A172 (cell line): ENCODE measurements at places on chromosomes 6 and 20.
A peak's percentile ranks its signal among the peaks of the same experiment; 100 is the strongest.

- no peak for DNase-seq
Measured at GRCh38 chr20:3728354-3728753, 4.1 kb upstream of the HSPA12B start.

- DNase-seq = no peak
Measured at GRCh38 chr6:3665608-3666007, 85.9 kb downstream of the PXDC1 start.

- no peak for DNase-seq
Measured at GRCh38 chr20:48846516-48847492, 19.0 kb upstream of the PREX1 start.

DNA sequence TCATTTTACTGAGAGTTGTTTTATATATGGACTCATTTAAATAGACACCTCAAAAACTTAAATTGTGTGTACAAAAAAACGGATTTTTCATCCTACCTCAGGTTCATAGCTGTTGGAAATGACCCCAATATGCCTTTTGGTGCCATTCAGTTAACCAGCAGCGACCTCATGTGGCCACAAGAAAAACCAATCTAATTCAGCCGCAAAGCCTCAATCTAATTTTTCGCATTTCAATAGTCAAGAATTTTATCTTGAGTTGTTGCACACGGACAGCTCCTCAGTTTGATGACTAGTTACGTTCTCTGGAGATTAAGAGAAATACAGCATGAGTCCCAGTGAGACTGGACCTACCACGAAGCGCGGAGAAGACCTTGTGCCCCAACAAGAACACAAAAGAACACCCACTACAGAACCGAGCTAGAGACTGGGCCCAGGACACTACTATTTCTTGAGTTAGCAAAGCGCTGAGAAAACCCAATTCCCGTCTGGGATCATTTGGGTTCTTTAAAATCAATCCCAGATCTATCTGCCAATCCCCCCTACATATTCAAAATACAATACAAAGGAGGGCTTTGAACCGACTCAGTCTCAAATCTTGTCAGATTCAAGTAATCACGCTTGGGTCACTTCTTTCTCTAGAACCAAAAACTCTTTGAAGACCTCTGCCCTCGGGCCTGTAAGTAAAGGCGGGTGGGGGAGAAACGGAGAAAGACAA, 1.1 kb downstream of the TCP11 start:
- DNase-seq = peak; percentile 51

GRCh38 chr6:31615748-31616147, 714 bp downstream of the AIF1 start:
- DNase-seq = no peak

GRCh38 chr6:123226398-123226797, 230.4 kb downstream of the CLVS2 start:
- no peak for DNase-seq

- DNase-seq = peak; percentile 33
Measured at GRCh38 chr6:90194371-90194841, 102.2 kb downstream of the BACH2 start.

DNA sequence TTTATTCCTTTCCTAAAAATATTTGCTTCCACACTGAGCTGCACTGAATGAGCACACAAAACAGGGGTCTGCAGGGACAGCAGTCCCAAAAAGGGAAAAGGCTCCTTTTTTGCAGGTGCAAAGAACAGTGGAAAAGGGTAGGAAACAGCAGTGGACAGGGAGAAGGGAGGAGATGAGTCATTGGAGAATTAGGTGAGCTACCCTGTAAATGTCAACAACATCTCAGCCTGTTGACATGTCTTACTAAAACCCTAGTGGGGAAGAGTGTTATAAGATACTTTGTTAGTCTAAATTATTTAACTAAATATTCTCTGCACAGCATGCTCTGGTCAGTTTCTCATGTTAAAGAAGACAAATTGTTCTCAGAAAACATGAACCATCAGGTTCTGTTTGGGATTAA, 151.5 kb upstream of the FBXL4 start:
- DNase-seq = no peak

GRCh38 chr6:143179901-143180612, 119.4 kb downstream of the AIG1 start:
- DNase-seq = no peak

- no peak for DNase-seq
Measured at GRCh38 chr20:50482396-50482981, 27.7 kb upstream of the PTPN1 start.

- peak; percentile 77 for DNase-seq
Measured at GRCh38 chr6:52522655-52523054, 54.2 kb downstream of the TRAM2 start.

- no peak for DNase-seq
Measured at GRCh38 chr6:15966000-15966520, 162.8 kb upstream of the MYLIP start.

DNA sequence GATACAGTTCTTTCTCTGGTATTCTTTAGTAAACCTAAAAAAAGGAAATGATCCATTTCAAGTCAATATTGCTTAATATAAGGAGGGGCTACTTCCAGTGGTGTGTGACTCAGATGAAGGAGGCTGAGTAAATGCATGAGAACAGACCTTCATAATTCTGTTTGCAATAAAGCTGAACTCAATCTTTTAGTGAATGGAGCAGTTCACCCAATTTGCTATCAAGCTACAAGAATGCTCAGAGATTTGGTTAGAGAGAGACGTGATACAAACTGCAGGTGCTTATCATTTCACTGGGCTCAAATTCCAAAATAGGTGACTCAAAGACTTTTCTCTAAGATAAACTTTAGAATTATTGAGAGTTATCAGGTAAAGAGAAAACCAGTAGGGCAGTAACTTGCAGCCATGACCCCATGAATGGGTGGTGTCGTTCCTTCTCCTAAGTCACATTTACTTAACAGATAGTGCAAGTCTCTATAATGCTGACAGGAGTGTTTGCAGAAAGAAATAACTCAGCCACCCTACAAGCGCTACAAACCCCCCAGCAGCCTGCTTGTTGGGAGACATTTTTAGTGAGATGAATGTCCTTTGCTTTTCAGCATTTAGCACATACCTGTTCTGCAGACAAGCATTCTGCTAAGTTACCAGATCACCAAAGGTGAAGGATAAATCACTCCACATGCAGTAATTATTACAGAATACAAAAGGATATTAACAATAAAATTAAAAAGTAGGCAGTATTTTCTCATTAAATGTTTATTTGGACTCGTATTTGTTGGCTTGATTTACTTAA, 16.4 kb upstream of the BLOC1S5 start:
- DNase-seq = no peak

GRCh38 chr6:54877713-54878317, 31.2 kb downstream of the FAM83B start:
- no peak for DNase-seq

GRCh38 chr6:3500262-3501014, 43.6 kb upstream of the SLC22A23 start:
- peak; percentile 66 for DNase-seq

DNA sequence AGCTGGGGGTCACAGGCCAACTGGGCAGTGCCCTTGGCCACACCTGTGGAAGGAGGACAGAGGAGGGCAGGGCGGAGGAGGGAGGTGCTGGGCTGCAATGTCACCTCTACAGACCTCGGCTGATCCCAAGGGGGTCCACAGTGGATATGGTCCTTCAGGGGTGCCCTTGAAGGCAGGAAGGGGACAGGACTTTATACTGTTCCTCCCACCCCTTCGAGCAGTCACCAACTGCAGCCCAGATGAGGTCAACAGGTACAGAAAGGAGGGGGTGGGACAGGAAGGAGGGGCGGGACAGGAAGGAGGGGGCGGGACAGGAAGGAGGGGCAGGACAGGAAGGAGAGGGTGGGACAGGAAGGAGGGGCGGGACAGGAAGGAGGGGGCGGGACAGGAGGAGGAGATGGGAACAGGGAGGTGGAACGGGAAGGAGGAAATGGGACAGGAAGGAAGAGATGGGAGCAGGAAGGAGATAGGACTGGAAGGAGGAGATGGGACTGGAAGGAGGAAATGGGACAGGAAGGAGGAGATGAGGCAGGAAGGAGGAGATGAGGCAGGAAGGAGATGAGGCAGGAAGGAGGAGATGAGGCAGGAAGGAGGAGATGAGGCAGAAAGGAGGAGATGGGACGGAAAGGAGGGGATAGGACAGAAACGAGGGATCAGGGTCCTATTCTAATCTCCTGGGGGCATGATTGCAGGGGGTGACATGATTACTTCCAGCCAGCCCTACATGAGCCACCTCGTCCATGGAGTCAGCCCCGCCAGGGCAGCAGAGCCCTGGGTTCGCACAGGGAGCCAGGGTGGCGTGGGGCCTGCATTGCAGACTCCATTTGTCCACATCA, 19.4 kb upstream of the MRGBP start:
- DNase-seq = peak; percentile 87

DNA sequence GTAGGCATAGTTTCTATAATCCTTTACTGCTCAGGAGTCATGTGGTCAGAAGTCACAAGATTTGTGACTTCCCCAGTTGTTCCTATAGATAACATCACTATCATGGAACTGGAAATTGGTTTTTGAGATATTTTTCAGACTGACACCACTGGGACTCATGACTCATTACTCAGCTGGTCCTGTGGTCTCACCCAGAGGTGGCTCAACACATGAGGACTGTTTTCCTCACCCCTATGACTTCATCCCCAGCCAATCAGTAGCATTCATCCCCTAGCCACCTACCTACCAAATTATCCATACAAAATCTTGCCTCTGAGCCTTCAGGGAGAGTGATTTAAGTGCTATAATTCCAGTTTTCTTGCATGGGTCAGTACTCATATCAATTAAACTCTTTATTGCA, 1217.7 kb downstream of the EPHA7 start:
- DNase-seq = peak; percentile 28

DNA sequence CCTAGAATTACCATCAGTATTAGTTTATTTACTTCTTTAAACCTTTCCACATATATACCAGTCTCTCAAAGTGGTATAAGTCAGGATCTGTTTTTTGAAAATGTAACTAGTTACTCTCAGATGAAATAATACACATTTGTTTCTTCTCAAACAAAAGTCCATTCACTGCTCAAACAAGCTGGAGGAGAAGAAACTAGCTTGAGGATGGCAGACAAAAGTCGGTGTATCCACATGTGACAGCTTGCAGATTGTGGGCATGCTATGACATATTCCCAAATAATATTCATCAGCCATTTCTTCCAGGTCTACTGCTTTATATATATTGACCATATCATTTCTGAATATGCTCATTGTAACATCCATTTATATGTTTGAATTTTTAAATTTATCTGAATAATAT, 197.4 kb upstream of the KCNQ5 start:
- DNase-seq = no peak

GRCh38 chr6:22029171-22029570, 267.7 kb downstream of the PRL start:
- no peak for DNase-seq

- peak; percentile 81 for DNase-seq
Measured at GRCh38 chr6:56528412-56528841, 114.3 kb downstream of the DST start.

GRCh38 chr6:4253604-4254231, 118.3 kb upstream of the ECI2 start:
- peak; percentile 74 for DNase-seq

GRCh38 chr20:60780388-60781025, 471.6 kb upstream of the CDH4 start:
- no peak for DNase-seq

- DNase-seq = peak; percentile 82
Measured at GRCh38 chr20:29497261-29497671, 1760.2 kb upstream of the DEFB115 start.

GRCh38 chr6:2767657-2768524, 2.7 kb downstream of the WRNIP1 start:
- DNase-seq = no peak

- DNase-seq = peak; percentile 3
Measured at GRCh38 chr6:150741633-150742200, 123.8 kb upstream of the MTHFD1L start.

- DNase-seq = no peak
Measured at GRCh38 chr6:106247293-106247692, 78.3 kb downstream of the ATG5 start.

GRCh38 chr20:63325021-63325471, 32.1 kb downstream of the COL20A1 start:
- DNase-seq = no peak

DNA sequence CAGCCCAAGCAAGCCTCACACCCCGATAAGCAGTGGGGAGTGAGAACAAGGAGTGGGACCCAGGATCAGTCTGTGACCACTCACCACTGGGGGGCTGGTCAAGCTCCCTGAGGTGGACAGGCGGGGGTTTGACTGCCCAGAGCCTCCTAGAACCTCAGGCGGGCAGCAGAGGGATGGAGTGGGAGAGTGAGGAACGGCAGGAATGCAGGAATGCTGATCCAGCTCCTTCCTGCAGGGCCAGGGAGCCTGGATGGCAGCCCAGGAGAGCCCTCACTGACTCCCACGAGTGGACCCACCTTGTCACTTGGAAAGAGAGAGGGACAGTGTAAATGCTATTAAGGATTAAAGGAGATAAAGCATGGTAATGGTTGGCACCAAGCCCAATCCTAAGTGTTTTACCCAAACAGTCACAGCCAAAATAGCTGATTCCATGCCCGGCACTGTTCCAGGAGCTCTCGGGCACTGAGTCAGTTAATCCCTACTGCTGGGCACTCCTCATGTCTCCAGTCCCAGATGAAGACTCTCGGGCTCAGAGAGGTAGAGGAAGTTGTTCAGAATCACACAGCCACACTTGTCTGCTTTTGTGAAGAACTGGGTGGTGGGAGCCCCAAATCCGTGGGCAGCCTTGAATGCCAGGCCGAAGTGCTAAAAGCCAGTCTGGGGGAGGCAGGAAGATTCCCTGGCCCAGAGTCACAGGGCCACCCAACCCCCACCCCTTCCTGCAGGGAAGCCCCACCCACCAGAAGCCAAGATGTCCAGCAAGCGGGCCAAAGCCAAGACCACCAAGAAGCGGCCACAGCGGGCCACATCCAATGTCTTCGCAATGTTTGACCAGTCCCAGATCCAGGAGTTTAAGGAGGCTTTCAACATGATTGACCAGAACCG, 3.1 kb downstream of the MYL9 start:
- DNase-seq = peak; percentile 91

- no peak for DNase-seq
Measured at GRCh38 chr20:3672547-3673171, 9.2 kb downstream of the ADAM33 start.

- no peak for DNase-seq
Measured at GRCh38 chr6:2221726-2222274, 23.6 kb downstream of the GMDS start.

- peak; percentile 99 for DNase-seq
Measured at GRCh38 chr20:50540620-50541605, 30.7 kb downstream of the PTPN1 start.

- peak; percentile 99 for DNase-seq
Measured at GRCh38 chr20:5657190-5657875, 92.9 kb upstream of the SHLD1 start.

DNA sequence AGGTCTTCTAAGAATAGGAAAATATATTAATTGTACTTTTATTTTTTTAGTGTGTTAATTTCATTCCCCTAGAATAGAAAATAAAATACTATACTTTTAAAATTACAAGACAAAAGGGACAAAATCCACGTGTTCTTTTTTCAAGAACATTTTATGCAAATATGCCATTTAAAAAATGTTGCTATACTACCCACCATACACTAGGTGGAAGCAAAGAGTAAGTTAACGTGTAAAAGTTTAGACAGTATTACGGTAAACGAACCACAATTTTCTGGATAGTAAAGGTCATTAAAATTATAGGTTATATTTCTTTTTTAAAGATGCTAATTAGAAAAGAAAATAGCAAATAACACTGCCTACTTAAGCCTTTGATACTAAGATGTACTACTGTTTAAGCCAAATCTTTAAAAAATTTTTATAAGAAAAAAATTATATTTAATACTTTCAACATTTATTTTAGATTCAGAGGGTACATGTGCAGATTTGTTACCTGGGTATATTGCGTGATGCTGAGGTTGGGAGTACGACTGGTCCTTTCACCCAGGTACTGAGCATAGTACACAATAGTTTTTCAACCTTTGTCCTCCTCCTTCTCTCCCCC, 287.6 kb downstream of the PHF3 start:
- DNase-seq = no peak
